Activated CD4-positive, alpha-beta T cell treated with anti-CD3 and anti-CD28 coated beads, Interleukin-2, amount 50 U/mL, for 24 hours (primary cell): ENCODE measurements at places on chromosomes 11 and 22.

DNA sequence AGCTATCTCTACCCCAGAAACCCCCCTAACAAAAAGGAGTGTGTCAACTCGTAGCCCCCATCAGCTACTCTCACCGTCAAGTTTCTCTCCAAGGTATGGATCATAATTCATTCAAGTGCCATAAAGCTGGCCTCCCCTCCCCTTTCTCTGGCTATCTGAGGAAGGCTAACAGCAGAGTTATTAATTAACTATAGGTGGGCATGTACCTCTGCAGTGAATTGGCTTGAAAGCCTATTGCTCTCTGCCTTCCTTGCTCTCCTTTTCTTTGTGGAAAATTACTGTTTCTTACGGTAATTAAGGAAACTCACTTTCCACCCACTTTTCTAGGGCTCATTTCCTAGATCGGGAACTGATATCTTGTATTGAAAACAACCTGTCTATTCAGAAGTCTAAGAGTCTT lies 14.1 kb downstream of the POLA2 start:
- DNase-seq, result no peak

DNA sequence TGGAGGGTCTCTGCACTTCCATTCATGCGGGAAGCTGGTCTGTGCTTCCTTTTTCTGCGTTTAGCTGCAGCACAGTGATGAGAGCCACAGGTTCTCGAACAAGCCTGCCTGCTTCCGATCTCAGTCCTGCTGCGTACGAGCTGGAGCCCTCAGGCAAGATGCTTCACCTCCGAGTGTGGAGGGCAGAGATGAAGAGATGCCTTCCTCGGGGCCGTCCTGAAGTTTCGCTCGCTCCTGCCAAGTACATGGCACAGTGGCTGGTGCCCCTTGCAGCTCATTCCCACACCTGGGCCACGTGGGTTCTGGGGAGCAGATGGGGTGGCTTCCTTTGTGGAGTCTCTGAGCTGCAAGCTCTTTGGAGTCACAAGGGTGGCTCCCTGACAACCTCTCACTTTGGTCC lies 19.5 kb upstream of the TESMIN start:
- no peak for DNase-seq

- DNase-seq, result no peak
Measured at GRCh38 chr11:117483372-117483771, 155.7 kb downstream of the CEP164 start.

DNA sequence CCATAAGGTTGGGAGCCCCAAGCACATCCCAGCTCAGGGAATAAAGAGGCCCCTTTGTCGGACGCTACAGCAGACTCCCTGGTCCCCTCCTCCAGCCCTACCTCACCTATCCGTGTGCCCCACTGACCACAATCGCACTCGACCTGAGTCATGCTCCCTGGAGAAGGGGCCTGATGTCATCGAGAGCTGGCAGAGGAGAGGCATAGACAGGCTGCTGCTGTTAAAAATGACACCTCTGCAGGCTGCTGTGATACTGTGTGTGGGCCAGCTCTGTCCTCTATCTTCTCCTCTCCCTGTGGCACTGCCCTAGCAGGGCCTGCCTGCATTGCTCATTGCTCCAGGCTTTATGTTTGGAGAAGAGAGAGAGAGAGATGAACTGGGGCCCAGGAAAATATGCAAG lies 123.4 kb upstream of the SYT13 start:
- no peak for DNase-seq

DNA sequence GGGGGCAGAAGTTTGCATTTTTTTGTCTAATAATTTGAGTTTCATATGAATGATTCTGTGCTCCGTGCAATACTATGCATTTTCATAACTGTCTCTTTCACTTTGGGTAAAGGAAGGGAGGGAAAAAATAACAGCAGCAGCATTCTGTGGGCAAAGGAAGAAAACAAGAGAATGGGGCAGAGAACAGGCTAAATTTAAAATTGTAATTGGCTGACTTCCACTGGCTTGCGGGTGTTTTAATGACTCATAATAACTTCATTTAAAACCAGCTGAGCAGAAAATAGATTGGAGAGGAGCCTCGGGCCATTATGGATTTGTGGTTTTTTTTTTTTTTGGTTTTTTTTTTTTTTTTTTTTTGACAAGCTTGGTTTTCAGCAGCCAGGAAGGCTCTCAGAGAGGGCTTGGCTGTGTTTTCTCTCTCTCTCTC lies 107.4 kb downstream of the ZBTB16 start:
- no peak for DNase-seq

GRCh38 chr11:97908354-97908753 lies 1112.4 kb upstream of the CNTN5 start:
- DNase-seq, result no peak

DNA sequence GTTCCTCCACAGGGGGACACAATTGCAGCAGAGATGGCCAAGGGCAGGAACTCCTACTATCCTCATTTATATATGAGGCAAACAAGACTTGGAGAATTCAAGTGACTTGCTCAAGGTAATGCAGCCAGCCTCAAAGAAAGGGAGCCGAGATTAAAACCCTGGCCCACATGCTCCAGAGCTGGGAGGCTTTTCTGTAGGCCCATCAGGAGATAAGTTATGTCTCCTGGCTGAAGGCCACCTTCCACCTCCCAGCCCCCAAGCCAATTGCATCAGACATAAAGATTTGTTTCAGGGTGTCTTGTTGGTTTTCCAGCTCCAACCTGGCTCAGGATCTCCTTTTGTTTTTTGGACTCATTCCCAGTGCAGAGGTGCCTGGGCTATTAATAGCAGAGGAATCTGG lies 59.5 kb downstream of the SMIM38 start:
- no peak for DNase-seq

DNA sequence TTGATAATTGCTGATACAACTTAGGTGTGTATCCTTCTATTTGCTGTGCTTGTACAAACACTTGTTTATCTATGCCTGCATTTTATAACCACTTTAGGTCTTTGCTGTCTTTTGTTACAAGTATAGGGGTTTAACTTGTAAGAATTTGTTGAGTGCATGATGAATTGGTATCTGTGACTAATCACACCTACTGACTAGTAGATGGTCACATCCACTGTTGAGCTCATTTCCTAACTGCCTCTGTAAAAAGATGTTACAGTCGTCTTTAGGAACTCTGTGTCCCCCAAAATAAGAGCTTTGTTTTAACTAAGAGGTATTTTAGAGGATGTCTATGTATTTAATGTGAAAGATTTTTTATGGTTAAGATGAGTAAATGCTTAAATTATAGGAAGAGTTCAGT lies 60.5 kb downstream of the HIPK3 start:
- DNase-seq, result no peak

DNA sequence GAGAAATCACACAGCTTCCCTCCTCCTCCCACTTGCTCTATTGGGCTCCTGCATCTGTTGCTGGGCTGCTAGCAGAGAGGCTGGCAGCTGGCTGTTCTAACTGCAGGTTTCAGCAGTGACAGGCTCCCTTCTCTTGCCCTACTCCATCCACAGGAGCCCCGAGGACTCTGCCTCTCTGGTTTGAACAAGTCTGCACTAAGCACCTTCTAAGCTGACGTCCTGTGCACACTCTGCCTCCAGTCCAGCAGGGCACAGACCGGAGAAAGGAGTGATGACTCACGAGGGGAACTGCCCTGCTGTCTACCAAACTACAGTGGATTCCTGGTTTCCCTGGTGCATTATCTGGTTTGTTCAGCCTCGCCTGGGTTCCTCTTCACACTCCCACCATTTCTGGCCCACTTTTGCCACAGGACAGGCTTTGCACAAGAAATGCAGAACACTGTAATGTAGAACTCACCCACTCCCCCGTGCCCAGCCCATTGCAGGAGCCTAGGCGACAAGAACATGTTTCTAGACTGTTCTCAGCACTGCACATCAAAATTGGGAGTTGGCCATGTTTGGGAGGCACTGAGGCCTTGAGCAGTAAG lies 26.0 kb downstream of the IL10RA start:
- DNase-seq, result no peak

DNA sequence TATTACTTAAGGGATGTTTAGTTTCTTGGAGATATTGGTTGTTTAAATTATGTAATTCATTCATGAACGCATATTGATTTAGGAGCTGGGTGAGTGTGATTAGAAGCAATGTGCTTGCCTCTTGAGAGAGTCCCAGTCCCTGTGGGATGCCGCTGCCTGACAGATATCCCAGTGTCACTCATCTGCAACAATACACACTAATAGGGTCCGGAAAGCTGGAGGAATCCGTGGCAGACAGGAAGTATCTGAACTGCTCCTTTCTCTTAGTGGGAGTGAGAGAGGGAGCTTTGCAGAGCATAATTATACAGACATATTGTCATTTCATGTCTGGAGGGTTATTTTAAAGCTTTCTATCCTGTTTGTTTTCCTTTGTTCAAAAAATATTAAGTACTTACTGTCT lies 17.4 kb downstream of the AMOTL1 start:
- DNase-seq, result no peak

- DNase-seq, result no peak
Measured at GRCh38 chr11:102546923-102547471, 16.4 kb upstream of the MMP7 start.

- no peak for DNase-seq
Measured at GRCh38 chr11:72781063-72781312, 12.9 kb downstream of the STARD10 start.

DNA sequence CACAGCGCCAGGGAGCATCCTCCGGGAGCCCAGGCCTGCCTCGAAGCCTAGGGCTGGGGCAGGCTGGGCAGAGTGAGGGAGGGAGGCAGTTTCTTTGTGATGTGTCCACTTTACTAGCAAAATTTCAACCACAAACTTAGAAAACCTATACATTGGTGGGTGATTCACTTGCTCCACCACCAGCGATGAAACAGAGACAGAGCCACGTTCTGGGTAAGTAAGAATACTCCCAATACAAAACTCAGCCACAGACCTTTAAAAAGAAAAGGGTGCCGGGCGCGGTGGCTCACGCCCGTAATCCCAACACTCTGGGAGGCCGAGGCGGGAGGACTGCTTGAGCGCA lies 22.3 kb downstream of the CDKN1C start:
- DNase-seq, result no peak

- no peak for DNase-seq
Measured at GRCh38 chr11:64541131-64541530, 49.9 kb upstream of the SLC22A12 start.

GRCh38 chr11:802018-802617 lies 2.9 kb downstream of the PIDD1 start:
- no peak for DNase-seq

GRCh38 chr11:109308551-109308950 lies 113.4 kb upstream of the C11orf87 start:
- no peak for DNase-seq

- no peak for DNase-seq
Measured at GRCh38 chr11:102286292-102286691, 31.0 kb upstream of the BIRC3 start.

- DNase-seq, result no peak
Measured at GRCh38 chr11:117663414-117663813, 133.6 kb downstream of the DSCAML1 start.

DNA sequence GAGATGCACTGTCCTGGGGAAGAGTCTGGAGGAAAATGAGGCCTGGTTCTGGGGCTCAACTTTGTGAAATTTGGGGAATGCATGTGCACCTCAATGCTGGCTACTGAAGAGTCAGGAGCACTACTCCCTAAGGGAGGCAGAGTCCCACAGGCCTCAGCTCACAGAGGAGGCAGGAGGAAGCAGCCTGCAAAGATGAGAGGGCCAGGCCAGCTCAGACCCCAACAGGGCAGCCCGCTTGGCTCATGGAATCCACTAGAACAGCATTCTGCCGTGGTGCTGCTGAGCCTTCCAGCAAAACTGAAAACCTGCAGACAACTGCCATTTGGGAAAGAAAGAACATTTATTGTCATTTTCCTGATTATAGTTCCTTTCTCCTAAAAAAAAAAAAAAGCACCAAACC lies 300.5 kb downstream of the CTTN start:
- DNase-seq, result no peak

GRCh38 chr22:27705408-27706080 lies 96.0 kb downstream of the MN1 start:
- no peak for DNase-seq

GRCh38 chr11:57645689-57646085 lies 4.0 kb downstream of the YPEL4 start:
- DNase-seq, result no peak

GRCh38 chr11:64841592-64842365 lies 2.7 kb downstream of the CDC42BPG start:
- no peak for DNase-seq

DNA sequence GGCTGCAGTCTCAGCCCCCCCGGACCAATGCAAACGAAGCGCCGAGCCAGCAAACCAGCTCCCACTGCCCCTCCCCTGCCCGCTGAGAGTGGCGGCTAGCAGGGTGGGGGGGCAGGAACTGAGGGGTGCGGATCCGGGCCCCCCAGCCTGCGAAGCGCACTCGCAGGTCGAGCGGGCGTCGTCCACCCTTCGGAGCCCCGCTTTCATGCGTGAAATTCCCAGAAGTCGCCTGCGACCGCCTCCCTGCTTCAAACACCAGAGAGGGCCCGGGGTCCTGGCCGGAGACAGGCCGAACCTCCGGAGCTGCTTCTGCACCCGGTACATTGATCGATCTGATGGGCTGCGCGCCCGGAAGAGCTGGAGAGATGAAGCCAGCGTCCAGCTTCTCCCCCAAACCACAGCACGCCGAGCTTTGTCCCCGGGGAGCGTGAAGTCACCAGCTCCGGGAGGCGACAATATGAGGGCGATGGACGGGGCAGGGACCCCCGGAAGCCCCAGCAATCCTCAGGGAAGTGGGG lies 646 bp upstream of the PATZ1 start:
- peak; percentile 22 for DNase-seq

DNA sequence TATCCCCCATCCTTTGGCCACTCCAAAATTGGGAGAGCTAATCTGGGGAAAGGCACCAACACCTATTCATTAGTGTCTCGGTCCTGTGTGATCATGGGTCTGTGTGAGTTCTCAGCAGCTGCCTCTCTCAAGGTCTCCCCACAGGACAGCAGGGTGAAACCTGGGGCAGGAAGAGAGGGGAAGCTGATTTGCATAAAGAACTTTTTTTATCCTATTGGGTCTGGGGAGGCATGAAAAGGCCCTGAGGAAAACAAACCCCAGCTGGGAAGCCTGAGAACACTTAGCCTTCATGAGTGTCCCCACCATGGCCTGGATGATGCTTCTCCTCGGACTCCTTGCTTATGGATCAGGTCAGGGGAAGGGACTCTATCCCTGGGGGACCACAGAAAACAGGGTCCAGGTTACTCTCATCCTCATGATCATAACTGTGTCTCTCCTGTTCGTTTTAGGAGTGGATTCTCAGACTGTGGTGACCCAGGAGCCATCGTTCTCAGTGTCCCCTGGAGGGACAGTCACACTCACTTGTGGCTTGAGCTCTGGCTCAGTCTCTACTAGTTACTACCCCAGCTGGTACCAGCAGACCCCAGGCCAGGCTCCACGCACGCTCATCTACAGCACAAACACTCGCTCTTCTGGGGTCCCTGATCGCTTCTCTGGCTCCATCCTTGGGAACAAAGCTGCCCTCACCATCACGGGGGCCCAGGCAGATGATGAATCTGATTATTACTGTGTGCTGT lies 116.0 kb upstream of the TOP3B start:
- DNase-seq, result no peak

- peak; percentile 19 for DNase-seq
Measured at GRCh38 chr22:30444632-30445437, 19.3 kb downstream of the MTFP1 start.

GRCh38 chr11:44775366-44775984 lies 48.7 kb downstream of the TSPAN18 start:
- DNase-seq, result peak; percentile 64
